Breast epithelium (tissue), 4 donors: ENCODE measurements at places on chromosomes 4 and X. TPM values are rescaled to one million over a fixed set of nuclear protein-coding genes. Genes with fewer than 3 reads are reported as not detected.

Gene MAOA
- 558 TPM for total RNA-seq

GRCh38 chr4:185892165-185892564 is 80.2 kb upstream of the SORBS2 start:
- H3K4me1 ChIP-seq = no peaks in the 10 kb centered on the region
- H3K27me3 ChIP-seq = no peaks in the 10 kb centered on the region
- H3K27ac ChIP-seq = no peak overlapping the region
- no peaks in the 10 kb centered on the region for H3K36me3 ChIP-seq

GRCh38 chrX:103792916-103793544 is 16.4 kb downstream of the PLP1 start:
- H3K36me3 ChIP-seq = no peaks in the 10 kb centered on the region
- no peaks in the 10 kb centered on the region for H3K4me1 ChIP-seq
- DNase-seq = no peak
- H3K27ac ChIP-seq = peak overlapping the region; percentile 3

DNA sequence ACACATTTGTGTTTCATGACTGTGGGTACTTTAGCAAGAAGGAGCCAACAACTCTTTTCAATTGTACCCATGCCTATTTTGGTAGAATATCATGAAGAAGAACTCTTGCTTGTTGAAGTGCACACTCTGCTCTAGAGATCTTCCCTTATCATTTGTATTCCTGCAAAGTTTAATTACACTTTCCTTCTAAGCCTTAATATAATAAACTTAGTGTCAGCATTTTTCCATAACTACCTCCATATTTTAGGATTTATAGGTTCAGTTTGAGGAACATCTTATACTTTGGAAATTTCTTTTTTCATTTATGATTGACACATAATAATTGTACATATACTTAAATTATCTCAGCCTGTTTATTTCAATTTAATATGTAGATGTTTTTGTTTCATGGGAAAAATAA is 19.1 kb downstream of the FAM47B start:
- H3K4me1 ChIP-seq = no peaks in the 10 kb centered on the region
- no peaks in the 10 kb centered on the region for H3K27me3 ChIP-seq
- DNase-seq = no peak
- H3K4me3 ChIP-seq = no peak overlapping the region
